ENCODE measurements at places on chromosomes 6 and 20.

DNA sequence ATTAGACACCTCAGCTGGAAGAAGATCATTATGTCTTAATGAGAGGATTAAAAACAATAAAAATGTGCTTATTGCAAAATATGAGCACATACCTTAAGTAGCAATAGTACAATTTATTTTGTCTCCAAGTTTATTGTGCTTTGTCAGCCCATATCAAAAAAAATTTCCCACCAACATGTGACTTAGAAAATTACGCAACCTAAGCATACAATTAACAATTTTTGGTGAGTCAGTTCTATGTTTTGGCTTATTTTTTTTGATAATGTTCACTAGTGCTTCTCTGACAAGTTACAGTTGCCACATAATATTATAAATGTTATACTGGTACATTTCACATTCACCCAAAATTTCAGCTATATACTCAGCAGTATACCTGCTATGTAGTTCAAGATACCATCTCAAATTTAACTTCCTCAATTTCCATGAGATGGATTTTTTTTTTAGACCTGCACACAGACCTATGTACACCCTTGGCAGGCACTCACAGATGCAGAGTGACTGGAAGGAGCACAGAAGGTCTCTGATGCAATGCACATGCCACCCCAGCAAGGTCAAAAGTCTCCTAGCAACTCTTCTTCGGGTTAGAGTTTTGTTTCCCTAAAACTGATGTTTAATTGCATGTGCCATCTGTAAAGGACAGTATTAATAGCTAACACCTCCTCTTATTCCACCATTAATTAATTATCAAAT lies 112.4 kb downstream of the PRKN start:
- no peak for DNase-seq

GRCh38 chr6:90039911-90040310 lies 145.6 kb downstream of the GJA10 start:
- DNase-seq, result no peak

DNA sequence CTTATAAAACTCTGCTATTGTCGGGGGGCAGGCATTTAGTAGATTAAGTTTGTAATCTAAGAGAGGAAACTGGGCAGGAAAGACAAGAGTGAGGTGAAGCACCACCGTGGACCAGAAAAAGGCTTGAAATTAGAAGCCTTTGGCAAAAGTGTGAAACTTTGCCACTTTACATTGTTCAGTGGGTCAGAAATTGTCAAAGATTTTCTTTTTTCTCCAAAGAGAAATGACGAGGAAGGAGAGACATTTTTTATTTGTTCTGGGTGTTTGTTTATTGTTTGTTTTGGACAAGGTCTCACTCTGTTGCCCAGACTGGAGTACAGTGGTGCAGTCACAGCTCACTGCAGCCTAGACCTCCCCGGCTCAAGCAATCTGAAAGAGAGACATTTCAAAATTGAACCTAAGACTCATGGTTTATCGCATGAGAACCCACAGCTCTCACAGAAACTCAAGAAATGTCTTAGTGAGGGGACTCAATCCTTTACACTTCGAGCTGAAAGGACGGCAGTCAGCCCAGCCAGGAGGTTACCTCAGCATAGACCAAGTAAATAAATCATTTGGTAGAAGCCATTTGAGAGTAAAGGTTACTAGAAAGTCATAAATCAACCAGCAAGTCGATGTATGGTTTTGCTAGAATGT lies 262.8 kb upstream of the TAB2 start:
- no peak for DNase-seq

- no peak for DNase-seq
Measured at GRCh38 chr6:167574431-167575151, 249.7 kb downstream of the TTLL2 start.

DNA sequence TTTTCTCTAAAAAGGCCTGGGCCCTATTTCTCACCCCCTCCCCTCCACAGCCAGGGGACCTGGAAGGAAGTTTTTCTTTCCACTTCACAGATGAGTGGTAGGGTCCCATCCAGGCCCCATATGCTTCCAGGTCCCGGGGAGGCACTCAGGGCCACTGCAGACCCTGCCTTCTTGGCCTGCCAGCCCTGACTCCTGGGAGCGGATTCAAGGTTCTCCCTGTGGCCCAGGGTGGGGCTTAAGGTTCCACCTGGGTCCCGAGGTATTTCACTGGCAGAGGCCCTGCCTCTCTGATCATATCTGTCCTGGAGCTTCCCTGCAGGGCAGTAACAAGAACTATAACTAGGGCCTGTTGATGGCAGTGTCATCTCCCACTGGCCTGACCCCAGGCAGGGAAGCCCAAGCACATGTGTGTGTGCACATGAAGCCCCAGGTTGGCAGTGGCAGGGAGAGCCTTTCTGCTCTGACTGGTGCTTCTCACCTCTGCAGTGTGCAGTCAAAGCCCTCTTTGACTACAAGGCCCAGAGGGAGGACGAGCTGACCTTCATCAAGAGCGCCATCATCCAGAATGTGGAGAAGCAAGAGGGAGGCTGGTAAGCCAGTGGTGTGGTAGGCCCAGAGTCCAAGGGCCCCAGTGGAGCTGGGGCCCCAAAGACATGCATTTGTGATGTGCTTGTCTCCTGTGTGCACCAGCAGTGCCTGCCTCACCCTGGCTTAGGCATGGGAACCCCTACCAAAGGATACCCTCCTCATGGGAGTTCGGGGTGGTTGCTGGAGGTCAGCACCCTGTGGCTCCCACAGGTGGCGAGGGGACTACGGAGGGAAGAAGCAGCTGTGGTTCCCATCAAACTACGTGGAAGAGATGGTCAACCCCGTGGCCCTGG lies 31.2 kb downstream of the PLCG1 start:
- no peak for DNase-seq

DNA sequence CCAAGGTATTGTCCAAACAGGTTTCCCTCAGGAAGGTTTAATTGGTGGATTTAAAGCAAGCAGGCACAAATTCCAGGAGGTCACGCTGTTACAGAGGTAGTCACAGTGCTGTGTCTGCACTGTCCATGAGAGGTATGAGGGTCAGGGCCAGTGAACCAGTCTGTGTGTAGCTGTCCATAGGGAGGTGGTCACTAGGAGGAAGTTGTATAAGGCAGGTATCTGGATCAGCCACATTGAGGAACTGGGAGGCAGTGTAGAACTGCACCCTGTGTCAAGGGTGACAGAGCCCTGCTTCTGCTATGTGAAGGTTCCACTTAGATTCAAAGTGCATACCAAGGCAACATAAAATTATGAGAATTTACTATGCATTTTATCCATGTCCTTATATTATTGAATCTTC lies 73.3 kb downstream of the MAP3K4 start:
- DNase-seq, result no peak
